Vein endothelial cell (primary cell): ENCODE measurements at places on chromosomes 16 and 17. TPM values are rescaled to one million over a fixed set of nuclear protein-coding genes. Genes with fewer than 3 reads are reported as not detected.

Gene FOXO3B
- total RNA-seq, result 5.6 and 5.9 TPM in 2 replicates

Gene STAT5A
- total RNA-seq, result 30.4 and 52.6 TPM in 2 replicates

Gene KCNG4
- total RNA-seq, result not detected in 2 replicates

Gene BRCA1
- total RNA-seq, result 5.2 and 16.0 TPM in 2 replicates

Gene SPN
- total RNA-seq, result not detected in 2 replicates

Gene FOXN1
- total RNA-seq, result not detected in 2 replicates

Gene ARHGAP44
- total RNA-seq, result under 0.01 and 0.76 TPM in 2 replicates

Gene CDIPT
- 80.7 and 87.2 TPM in 2 replicates for total RNA-seq

Gene WNT9B
- not detected in 2 replicates for total RNA-seq

Gene GPT2
- total RNA-seq, result 7.6 and 8.5 TPM in 2 replicates

Gene HOXB2
- total RNA-seq, result 2.5 and 2.9 TPM in 2 replicates
